Right atrium auricular region (tissue), 2 donors: ENCODE measurements at places on chromosomes 7 and 10. TPM values are rescaled to one million over a fixed set of nuclear protein-coding genes. Genes with fewer than 3 reads are reported as not detected.

GRCh38 chr7:150631866-150632864, at the start of gene GIMAP6:
TSS of gene GIMAP6 (minus strand) at chr7:150632385. CDS start at chr7:150630142, 2,243 bp downstream.
- no peak for DNase-seq

DNA sequence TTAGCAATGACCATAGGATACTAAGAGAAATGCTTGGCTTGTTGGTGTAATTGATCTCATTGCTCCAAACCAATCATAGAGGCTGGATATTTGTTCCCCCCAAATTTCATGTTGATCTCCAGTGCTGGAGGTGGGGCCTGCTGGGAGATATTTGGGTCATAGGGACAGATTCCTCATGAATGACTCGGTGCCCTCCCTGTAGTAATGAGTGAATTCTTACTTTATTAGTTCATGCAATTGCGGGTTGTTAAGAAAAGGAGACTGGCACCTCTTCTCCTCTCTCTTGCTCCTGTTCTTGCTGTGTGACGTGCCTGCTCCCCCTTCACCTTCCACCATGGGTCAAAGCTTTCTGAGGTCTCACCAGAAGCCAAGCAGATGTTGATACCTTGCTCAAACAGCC, 630.1 kb downstream of the CALN1 start:
- DNase-seq, result no peak

GRCh38 chr10:89773081-89773480, 71.7 kb downstream of the KIF20B start:
- no peak for DNase-seq

DNA sequence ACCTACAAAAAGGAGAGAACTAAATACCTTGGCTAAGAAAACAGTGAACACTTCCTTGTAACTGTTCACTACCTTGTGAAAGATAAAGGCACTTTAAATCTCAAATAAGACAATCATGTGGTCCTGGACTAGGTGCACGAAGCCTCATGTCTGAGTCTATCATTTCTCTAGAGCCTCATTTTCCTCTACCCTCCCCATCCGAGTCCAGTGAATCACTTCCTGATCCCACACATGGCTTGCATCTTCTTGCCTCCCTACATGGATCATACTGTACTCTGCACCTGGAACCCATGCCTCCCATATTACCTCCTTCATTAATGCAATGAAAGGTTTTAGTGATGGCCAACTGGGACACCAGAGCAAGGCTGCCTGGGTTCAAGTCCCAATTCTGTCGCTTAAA, 34.5 kb downstream of the SNX10 start:
- DNase-seq, result no peak

- DNase-seq, result peak; percentile 30
Observed at GRCh38 chr10:117763528-117763927, 221.0 kb downstream of the EMX2 start.

DNA sequence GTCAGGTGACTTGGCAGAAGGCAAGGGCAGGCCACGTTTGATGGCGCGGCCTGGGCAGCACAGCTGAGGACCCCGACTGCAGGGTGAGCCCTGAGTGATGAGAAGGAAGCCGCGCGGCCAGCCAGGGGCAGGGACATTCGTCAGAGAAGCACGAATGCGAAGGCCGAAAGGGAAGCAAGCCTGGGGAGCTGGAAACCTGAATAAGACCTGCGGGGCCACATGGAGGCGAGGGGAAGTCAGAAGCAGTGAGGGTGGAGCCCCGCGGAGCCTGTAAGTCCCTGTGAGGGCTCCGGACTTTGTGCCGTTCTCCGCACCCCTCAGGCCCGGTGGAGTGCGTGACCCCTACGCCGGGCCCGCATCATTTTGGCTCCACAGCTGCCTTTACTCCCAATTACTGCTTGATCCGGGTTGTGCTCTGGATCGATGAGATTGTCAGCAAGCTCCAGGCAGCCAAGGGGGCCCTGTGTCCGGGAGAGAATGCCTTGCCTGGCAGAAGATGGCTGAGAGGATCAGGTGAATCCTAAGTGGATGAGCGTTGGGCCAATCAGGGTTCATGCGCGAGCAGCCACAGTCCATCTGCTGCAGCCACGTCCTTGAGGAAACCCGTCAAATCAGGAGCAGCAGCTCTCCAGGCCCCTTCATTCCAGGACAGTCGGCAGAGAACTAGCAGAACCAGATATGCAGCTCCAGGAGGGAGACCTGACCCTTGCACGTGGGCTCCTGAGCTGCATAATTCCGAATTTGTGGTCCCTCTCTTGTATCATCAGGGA, 293.3 kb upstream of the SHH start:
- DNase-seq, result no peak

DNA sequence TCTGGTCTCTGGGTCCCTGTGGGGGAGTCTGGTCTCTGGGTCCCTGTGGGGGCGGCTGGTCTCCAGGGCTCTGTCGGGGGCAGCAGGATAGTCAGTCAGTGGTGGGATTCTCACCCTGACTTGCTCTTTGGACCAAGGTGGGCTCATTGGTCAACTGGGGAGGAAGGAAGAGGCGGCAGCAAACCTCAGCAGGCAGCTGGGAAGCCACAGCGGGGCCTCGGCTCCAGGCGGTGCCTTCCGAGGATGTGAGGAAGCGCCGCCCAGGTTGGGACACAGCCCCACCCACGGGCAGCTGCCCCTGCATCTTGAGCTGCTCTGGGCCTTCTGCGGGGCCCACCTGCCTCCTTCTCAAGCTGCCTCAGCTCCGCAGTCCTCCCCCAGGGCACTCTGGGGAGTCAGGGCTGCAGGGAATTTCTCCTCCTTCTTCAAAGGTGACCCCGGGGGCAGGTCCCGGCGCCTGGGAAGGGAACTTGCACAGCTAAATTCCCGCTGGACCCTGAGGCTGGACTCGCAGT, 20.4 kb upstream of the KNDC1 start:
- DNase-seq, result no peak

The FAM25A gene
- total RNA-seq, result not detected

The KCP gene
- total RNA-seq, result not detected
